Heart right ventricle (tissue), 16 donors: ENCODE measurements at places on chromosomes 11 and 22. TPM values are rescaled to one million over a fixed set of nuclear protein-coding genes. Genes with fewer than 3 reads are reported as not detected.

DNA sequence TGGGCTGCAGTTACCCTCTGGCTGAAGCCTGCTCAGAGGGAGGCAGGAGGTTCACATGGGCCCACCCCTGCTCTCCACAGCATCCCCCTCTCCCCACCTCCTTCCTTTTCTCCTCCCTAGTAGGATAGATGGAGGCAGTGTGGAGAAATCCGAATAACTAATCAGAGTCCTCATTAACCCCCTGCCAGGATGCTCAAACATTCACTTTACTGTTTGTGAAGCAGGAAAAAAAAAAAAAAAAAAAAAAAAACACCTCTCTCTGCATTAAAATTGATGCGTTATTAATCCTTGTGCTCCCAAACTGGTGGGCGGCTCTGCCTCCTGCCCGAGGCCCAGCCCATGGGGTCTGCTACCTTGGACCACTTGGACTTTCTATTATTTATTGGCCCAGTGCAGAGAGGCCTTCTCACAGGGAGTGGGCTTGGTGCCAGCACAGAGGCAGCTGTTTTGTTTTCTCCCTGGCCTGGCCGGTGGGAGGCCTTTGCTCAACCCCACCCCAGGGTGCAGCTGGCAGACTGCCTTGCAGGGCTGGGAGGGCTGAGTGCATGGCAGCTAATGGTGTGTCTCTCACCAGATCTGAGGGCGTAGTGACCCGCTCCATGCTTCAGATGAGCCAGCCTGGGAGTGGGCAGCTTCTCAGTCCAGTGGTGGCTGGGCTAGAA is 150.7 kb downstream of the PKNOX2 start:
- DNase-seq = peak; percentile 64

CLDN5 gene
- polyA plus RNA-seq = 77.3 TPM

DNA sequence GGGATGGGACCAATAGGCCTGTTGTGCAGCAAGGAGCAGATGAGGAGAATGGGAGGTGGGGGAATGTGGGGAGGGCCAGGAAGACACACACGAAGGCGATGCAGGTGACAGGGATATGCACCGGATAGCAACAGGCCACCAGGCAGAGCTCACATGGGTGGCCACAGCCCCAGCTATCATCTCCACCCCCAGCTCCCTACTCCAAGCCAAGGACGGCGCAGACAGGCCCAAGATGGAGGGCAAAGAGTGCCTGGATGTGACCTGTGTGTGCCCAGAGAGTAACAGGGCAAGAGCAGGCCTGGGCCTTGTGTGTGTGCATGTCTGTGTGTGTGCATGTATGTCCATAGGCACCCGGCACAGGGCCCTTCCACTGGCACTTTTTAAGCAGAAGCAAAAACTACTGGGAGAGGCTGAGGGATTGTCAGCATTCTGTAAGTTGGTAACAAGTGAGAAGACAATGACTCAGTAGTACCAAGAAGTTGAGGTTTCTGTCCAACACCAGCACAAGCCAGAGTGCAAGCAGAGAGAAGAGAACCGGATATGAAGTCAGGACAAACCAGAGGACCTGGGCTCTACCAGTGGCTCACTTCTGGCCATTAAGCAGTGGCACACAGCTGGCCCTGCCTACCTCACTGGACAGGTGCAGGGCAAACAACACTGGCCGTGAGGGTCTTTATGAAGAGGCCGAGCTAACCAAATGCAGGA is 36.4 kb downstream of the NRXN2 start:
- DNase-seq = no peak

MAP6 gene
- 1.2 TPM for polyA plus RNA-seq

PAK1 gene
- 3.1 TPM for polyA plus RNA-seq
